ENCODE measurements at places on chromosomes 5 and 9. TPM values are rescaled to one million over a fixed set of nuclear protein-coding genes. Genes with fewer than 3 reads are reported as not detected.

- DNase-seq: no peak
Measured at GRCh38 chr9:131735238-131736128, 4.4 kb downstream of the RAPGEF1 start.

GRCh38 chr9:131743501-131743900 is 3.6 kb upstream of the RAPGEF1 start:
- no peak for DNase-seq

GRCh38 chr9:101232405-101232977 is 152.3 kb downstream of the BAAT start:
- no peak for DNase-seq

DNA sequence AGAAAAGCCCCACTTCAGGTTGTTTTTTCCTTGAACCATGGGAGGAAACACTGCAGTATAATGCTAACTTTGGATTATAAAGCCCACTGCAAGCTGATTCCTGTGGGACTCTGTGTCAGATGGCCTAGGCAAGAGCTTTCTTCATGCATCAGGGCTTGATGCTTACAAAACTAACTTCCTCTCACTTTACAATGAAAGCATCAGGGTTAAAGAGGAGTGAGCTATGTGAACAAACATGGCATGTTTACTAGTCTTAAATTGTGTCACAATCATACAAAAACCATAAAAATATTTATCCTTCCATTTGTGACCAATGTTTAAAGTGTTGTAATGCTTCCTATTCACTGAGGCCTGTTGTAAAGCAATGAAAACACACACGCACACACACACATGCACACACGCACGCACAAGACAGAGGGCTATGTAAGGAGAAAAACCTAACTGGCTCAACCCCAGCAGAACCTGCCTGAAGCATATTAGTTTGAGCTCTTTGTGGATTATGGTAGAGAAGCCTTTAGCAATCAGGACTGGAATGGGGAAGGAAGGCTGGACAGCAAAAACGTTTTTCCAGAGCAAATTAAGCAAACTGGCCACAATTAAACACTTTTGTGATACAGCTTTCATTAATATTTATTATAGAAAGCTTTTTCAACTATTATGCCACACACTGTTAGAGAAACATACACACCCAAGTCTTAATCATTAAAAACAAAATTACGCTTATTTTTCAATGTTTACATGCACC is 122.2 kb downstream of the AUH start:
- no peak for DNase-seq

GRCh38 chr9:4301971-4302427 is 2.1 kb upstream of the GLIS3 start:
- DNase-seq: peak; percentile 79

DNA sequence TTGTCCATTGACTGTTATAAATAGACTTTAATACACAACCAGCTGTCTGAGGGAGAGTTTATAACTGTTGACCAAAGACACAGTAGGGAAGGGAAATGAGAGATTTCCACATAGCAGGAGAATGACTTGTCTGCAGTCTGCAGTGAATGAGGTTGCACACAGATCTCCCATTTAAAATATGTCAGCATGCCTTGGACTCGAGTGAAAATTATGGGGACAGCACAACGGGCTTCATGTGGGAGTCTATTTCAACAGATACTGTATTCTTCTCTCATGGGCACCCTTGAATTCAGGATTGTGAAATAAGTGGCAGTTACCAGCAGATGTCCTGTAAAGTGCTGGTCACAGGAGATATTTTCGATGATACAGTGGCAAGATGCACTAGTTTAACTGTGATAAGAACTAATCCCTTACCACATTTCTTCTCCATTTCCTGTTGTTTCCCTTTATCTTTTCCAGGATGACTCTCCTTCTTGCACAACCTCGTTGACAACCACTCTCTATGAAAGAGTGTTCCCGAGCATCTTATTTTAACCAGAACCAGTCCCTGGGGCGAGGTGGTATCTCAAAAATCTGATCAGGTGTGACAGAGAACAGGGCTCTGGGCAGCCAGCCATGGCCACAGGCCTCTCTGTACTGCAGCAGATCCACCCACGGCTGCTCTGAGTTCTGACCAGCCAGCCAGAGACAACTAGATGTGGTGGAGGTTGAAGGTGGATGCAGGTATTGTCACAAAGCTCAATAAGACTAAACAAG is 51.5 kb upstream of the MAP3K1 start:
- DNase-seq: no peak

DNA sequence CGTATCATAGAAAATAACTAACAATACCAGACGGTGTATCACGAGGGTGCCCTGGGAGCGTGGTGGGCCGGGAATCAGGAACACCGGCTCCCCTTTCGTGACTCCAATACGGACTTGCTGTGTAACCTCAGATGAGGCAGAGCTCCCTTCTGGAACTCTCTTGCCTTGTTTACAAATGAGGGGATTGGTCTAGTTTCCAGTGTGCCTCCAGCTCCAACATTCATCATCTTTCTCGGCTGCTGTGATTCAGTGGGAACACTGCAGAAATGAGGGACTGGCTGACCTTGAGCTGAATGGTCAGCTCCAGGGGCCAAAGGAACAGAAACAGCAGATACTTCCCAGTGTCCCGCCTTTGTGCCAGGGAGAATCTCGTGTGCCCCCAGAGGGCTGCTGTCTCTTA is 22.6 kb upstream of the TGFBI start:
- DNase-seq: no peak

DNA sequence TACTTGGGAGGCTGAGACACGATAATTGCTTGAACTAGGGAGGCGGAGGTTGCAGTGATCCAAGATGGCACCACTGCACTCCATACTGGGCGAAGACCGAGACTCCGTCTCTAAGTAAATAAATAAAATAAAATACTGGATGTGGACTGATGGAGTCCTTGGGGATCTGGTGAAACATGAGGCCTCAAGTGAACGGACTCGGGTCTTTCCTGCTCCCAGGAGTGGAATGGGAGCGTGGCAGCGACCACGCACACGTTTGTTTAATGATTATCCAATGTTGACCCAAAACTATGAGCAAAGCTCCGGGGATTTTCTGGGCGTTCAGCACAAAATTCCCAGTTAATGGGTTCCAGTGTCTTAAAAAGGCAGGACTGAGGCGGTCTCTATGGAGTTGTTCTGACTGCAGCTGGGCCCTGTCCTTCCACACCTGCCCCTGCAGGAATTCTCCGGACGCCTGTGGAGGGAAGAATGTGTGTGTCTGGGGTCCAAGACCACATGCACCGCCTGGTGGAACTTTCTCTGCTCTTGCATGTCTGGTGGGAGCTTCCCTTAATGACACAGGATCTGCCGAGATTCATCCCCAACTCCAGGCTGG is 26.6 kb downstream of the NEK6 start:
- DNase-seq: no peak

Gene PNPLA7
- total RNA-seq: 9.8 TPM

Gene SPATA31A3
- total RNA-seq: not detected
